ENCODE measurements at places on chromosomes 5 and 9.
A peak's percentile ranks its signal among the peaks of the same experiment; 100 is the strongest.

DNA sequence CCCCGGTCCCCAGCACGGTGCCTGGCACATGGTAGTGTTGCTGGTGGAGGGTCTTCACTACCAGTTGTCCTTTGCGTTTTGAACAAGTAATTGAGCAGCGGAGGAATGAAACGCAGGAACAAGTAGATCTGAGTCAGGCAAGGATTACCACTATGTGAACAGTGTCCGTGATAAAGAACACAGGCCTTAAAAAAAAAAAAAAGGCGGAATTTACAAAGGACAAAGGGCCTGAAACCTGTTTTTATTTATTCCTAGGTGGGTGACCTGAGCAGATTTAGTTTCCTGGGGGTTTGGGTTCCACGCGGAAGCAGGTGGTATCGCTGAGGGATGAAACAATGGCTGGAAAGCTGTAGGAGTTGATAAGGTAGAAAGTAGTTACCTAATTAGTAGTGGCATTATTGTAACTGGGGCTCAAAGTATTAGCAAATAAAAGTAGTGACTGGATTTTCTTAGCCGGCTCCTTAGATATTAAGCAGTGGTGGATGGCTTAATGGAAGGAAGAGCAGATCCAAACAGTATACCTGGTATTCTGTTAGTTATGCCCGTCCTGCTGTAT is 1.1 kb downstream of the RUSC2 start:
- DNase-seq: no peak

DNA sequence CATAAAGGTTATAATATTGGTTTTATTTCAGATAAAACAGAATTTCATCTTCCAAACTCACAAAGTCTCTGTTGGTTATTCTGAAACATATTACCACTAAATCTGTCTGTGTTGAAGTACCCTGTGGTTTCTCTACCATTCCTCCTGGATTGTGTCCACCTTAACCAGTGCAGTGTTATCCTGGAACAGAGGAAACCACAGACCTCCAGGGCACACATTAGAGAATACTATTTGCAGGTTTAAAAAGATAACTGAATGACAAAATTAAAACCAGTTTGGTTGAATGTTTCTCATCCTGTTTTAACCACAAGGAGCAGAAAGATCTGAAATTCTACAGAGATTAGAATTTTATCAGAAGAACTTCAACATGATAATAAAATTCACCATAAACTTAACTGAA is 251.8 kb downstream of the CWC27 start:
- no peak for DNase-seq

DNA sequence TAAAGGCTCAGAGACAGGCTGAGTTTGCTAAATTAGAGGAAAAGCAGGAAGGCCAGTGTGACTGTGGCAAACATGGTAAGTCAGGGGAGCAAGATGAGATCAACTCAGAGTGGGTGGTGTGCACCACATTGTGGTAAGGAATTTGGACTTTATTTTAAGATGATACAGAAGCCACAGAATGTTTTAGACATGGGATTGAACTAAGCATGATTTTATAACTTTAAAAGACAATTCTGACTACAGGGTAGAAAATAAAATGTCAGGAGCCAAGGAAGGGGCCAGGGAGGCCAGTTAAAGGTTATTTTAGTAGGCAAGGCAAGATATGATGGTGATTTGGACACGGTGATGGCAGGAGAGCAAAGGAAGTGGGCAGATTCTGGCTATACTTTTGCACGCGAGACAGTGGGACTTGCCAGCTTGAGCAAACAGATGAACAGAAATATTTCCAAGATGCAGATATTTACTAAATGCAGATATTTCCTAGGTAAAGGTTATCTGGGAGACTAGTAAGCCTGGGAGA is 53.9 kb downstream of the TSSK1B start:
- no peak for DNase-seq

DNA sequence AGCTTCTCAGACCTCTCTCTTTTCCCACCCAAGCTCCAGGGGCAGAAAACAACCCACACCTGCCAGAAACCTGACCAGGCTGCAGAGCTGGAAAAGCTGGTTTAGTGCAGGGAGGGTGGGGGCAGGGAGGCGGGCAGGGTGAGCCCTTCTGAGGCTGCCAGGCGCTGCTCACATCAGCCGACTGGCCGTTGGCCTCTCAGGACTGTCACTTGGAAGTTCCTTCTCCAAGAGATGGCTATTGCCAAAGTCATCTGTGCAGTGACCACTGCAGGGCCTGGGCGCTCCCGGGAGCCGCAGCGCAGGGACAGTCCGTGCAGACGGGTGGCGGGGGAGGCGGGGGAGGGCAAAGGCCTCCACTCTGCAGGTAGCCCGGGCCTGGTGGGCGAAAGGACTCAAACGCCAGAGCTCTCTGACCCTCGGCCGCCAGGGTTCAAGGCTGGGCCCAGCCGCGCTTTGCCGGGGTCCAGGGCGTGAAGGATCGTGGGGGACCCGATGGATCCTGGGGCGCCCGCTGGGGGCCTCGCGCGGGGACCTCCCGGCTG is 205.0 kb upstream of the IER5L start:
- DNase-seq: peak; percentile 84

DNA sequence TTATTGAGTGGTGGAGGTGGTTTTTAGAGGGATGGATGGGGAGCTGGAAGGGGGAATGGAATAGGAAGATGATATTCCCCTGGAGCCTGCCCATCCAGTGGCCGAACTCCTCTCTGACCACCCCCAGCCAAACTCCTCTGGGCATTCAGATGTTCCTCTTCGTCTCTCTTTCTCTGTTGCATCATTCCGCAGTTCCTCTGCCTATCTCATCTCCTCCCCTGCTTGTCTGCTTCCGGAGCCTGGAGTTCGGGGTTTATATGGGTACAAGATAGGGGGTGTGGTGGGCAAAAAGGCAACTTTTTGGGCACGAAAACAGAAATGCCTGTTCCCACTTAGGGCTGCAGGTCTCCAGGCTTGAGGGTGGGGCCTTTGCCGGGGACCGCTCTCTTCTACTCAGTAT is 12.2 kb upstream of the CDK5RAP2 start:
- no peak for DNase-seq

DNA sequence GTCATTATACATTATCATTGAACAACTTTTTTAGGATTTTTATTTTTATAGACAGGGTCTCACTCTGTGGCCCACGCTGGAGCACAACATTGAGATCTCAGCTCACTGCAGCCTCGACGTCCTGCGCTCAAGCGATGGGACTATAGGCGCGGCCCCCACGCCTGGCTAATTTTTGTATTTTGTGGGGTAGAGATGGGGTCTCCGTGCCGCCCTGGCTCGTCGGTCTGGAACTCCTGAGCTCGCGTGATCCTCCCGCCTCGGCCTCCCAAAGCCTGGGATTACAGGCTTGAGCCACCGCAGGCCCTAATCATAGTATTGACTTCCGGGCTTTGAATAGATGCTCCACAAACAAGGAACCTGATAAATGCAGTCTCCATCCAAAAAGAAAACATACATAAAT is 1.4 kb upstream of the EDF1 start:
- no peak for DNase-seq

- no peak for DNase-seq
Measured at GRCh38 chr5:115545351-115545882, 842 bp upstream of the FEM1C start.

DNA sequence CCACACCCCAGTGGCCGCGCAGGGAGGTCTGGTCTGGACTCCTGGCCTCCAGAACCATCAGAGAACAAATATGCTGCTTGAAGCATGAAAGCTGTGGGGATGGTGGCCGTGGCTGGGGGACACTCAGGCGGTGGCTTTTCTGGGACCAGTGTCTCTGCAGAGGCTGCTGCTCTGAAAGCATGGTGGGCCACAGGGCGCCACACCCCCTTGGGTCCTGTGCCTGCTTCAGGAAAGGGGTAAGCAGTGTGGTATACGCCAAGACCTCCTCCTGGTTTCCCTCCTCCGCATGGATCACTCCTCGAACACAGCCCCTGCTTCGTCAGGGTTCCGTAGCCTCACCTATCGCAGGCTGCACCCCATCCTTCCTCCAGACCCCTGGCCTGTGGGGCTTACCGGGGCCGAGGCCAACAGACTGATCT is 19.7 kb upstream of the TERT start:
- DNase-seq: no peak

GRCh38 chr5:173001229-173001841 is 17.8 kb downstream of the ATP6V0E1 start:
- no peak for DNase-seq

DNA sequence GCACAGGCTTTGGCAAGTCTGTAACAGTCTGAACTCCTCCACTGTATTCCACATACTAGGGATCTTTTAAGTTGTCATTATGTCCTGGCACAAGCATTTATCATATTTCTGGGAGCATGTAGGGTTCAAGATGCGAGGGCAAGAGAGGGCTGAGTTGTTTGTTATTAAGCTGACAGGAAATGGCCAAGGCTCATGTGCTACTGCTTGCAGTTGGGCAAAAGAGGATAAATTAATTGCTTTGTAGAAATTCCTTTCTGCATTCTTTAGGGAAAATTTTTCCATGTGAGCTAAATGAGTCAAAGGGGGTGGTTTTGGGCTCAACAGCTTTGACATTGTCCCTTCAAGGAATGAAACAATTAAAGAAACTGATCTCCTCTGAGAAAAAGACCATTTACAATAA is 35.4 kb downstream of the DOCK8 start:
- no peak for DNase-seq

- no peak for DNase-seq
Measured at GRCh38 chr5:120717381-120717780, 253.3 kb downstream of the PRR16 start.

DNA sequence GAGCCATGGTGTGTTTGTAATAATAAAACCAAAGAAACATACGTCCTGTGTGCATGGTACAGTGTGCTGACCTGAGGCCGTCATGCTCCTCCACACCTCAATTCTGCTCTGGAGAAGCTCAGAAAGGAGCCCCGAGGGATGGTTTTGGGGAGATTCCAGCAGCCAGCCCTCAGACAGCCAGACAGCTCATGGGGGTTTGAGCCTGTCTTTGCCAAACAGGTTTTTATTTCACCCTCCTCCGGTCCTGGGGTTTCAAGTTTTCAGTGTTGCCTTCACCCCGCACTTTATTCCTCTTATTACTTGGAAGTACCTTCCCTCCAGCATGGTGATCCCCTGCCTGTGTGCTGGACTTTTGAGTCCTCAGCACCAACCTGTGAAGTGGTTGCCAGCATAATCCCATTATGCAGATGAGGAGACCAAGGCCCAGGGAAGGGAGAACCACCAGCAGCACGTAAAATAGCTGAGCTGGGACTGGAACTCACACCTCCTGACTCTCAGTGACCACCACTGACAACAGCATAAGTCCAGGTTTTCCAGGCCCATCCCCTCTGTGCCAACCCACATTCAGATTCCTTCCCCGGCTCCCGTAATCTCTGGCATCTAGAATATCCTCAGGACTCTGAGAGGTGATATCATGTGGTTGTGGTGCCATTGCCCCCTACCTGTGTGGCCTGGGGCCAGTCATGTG is 35.1 kb downstream of the TGFBI start:
- no peak for DNase-seq

DNA sequence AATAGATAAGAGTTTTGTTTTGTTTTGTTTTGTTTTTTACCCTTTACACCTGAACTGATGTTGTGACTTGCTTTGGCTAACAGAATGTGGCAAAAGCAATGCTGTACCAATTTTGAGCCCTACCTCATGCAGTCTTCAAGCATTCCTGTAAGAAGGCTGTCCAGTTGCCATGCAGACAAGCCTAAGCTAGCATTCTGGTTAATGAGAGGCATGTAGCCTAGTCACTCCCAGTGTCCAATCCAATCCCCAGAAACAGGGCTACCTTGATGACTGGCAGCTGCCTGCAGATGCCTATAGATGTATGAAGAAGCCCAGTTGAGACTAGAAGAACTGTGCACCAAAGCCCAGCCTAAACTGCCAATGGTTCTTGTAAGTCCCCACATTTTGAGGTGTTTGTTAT is 9.4 kb upstream of the EFNA5 start:
- no peak for DNase-seq

DNA sequence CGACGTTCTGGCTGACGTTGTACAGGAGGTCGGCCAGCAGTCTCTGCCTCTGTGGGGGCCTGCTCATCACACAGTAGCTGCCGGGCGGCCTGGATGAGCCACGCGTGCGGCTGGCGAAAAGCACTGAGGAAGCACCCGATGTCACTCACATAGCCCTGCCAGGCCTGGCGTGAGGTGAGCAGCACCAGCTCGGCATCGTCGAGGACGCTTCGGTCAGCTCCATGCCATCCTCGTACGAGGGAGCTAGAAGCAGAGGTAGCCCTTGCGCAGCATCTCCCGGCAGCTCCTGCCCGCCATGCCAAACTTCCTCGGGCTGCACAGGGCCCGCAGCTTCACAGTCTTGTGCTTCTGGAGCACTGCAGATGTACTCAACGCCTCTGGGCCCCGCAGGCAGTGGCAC is 6.2 kb downstream of the NDUFB6 start:
- DNase-seq: no peak

DNA sequence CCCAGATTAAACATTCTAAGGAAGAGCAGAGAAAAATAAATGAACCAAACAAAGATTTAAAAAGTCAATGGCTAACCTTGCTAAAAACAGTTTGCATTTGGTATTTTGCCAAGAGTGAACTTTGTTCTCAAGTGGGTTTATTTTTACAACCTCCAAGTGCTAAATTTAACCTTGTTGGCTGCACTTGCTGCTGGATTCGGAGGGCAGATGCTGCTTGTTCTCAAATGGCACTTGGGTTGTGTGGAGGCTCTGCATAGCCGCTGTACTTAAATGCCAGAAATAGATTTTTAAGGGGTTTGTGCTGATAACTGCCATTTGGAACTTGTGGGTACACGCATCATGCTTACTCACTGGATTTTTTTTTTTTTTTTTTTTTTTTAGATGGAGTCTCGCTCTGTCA is 13.3 kb upstream of the SPATA24 start:
- DNase-seq: no peak

DNA sequence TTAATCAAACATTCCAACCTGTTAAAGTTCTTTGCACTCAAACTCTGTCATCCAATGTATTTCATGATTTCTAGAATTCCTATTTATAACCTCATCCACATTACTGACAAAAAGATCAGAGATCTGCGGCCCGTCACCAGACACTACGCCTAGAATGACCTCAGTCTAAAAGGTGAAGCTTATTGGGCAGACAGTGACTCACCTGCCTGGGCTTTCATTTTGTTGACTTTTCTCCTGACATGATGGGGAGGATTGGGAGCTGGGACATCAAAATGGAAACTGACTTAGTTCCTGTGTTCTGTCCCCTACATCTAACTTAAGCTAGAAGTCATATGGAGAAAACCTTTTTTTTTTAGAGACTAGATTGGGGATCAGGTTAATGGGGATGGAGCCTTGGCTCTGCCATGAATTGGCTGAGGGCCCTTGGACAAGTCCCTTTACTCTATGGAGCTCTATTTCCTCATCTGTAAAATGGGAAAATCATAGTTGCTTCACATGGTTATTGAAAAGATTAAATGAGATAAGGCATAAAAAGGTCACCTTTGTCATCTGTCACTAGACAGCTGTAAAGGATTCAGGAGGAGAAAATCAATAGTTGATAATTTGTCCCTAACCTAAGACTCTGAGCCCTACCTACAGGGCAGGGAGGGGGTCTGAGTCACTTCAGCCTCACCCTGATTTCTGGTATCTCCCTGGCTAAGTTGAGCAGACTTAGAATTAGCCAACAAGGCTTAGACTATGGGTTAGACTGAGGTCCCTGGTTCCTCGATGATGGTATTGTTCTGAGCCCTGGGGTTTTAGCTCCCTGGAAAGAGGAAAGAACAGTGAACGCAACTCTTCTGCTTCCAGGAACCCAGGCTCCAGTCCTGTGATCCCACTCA is 224.8 kb upstream of the TBC1D2 start:
- no peak for DNase-seq
